ENCODE measurements at places on chromosomes 1 and 21.

- no peak for DNase-seq
Measured at GRCh38 chr1:119617751-119618691, 30.0 kb downstream of the ZNF697 start.

GRCh38 chr1:218066332-218066731 lies 218.8 kb upstream of the RRP15 start:
- DNase-seq, result no peak

GRCh38 chr1:24751833-24752232 lies 6.6 kb downstream of the CLIC4 start:
- DNase-seq, result no peak

- no peak for DNase-seq
Measured at GRCh38 chr1:48115835-48116234, 106.7 kb upstream of the SLC5A9 start.

- DNase-seq, result no peak
Measured at GRCh38 chr1:66437136-66437401, 96.9 kb upstream of the SGIP1 start.

- no peak for DNase-seq
Measured at GRCh38 chr1:71533950-71534349, 453.1 kb upstream of the ZRANB2 start.

DNA sequence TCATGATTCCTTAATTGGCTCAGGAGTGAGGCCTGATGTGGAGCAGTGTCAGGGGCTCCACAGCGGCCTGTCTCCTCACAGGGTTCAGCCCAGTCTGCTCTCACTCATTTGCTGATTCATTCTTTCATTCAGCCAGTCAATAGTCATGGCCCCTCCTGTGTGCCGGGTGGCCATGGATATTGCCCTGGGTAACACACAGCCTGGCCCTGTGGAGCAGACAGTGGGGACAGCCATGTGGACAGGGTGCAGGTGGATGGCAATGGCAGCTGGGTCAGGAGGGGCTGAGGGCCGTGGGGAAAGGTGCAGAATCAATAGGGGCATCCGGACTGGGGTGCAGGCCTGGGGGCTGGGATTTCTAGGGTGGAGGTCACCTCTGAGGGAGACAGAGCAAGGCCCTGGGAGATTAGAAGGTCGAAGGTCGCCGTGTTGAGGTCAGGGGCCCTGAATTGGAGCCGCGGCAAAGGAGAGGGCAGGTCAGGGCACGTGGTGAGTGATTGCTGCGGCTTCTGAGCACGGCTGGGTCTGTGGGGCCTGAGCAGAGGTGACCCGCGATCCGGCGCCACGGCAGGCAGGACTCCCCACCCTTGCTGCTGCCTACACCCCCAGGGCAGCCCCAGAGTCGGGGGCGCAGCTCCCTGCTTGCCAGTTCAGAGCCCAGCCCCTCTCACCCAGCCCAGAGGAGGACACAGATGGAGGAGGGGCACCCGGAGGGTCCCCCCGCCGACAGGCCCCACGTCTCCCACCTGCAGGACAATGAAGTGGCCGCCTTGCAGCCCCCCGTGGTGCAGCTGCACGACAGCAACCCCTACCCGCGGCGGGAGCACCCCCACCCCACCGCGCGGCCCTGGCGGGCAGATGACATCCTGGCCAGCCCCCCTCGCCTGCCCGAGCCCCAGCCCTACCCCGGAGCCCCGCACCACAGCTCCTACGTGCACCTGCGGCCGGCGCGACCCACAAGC lies 33.4 kb downstream of the SLC19A1 start:
- no peak for DNase-seq

DNA sequence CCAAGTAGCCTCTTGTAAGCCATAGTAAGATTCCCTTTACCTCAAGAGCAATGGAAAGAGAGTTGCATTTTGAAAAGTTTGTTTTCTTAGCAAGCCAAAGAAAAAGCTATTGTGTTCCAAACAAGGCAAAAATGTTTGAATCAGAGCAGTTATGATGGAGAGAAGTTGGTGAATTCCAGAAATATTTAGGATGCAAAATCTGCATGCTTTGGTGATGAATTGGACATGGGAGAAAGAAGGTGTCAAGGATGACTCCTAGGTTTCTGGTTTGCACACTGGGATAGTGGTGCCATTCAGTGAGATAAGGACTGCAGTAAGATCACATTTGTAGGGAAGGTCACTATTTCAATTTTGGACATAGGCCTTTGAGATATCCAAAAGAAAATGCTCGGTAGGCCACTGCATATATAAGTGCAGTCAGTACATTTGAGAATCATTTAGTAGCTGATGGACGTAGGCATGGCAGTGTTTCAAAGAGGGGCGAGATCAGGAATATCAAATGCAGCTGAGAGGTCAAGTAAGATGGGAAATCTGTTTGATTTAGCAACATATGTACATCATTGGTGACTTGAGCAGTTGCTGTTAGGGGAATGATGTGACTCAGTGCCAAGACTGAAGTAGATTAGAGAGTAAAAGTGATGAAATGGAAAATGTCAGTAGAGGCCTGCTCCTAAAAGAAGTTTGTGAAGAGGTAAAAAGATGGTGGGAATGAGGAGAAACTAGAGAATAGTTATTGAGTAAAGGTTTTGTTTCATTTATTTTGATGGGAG lies 33.9 kb upstream of the GPR25 start:
- DNase-seq, result no peak

GRCh38 chr1:23483321-23484252 lies at the start of gene ASAP3:
TSS of gene ASAP3 (minus strand) at chr1:23484179. CDS start at chr1:23484133, 46 bp downstream.
- no peak for DNase-seq
